ENCODE measurements at places on chromosomes 2 and 18. TPM values are rescaled to one million over a fixed set of nuclear protein-coding genes. Genes with fewer than 3 reads are reported as not detected.

DNA sequence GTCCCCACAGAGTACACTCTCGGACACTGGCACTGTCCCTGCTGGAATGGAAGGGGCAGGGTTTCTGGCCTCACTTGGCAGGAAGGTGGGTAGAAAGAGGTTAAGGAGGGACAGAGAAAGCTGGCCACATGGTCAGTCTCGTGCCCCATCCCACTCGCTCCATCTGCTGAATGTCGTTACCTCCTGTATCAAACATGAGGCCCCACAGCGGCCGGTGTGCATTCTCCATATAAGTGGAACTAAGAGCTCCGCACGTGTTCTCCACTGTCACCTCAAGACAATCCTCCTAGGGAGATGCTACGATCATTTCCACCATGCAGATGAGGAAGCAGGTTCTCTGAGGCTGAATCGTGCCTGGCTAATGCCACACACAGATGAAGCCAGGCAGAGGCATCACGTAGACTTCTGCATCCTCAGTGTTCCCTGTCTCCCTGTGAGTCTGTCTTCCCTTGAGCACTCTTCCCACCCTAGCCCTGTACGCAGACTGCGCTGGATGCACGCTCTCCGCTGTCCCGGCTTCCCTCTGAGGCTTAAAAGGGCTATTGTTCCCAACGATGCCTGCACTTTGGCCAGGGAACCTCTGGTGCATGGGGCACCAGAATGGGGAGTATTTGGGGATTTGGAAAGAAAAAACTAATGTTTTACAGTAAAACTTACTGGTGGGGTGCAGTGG lies 35.1 kb downstream of the MAL start:
- no peak for DNase-seq

DNA sequence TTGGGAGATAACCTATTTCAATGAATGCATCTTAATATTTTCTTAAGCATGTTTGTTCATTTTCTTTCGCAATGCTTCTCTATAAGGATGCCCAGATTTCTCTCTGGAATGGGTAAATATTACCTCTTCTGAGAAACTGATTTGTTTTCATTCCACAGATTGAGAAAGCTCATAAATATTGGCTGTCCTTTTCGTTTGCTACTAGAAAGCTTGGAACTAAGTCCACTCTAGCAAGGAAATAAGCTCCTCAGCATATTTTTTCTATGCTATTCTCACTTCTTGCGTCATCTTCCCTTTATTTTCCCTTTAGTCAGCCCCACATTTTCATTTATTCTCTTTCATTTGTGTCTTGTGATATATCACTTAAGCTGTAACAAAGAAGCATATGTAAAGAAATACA lies 76.3 kb downstream of the ANTXR1 start:
- DNase-seq, result no peak

GRCh38 chr2:173231042-173231441 lies 123.6 kb upstream of the CDCA7 start:
- no peak for DNase-seq

WNT6 gene
- total RNA-seq, result not detected

- no peak for DNase-seq
Measured at GRCh38 chr18:62258616-62259015, 66.5 kb upstream of the TNFRSF11A start.

- DNase-seq, result no peak
Measured at GRCh38 chr2:9826208-9826607, 17.1 kb upstream of the TAF1B start.

MROH2A gene
- not detected for total RNA-seq
